Left renal cortex interstitium (tissue), 4 donors: ENCODE measurements at places on chromosomes 4 and X. TPM values are rescaled to one million over a fixed set of nuclear protein-coding genes. Genes with fewer than 3 reads are reported as not detected.

DNA sequence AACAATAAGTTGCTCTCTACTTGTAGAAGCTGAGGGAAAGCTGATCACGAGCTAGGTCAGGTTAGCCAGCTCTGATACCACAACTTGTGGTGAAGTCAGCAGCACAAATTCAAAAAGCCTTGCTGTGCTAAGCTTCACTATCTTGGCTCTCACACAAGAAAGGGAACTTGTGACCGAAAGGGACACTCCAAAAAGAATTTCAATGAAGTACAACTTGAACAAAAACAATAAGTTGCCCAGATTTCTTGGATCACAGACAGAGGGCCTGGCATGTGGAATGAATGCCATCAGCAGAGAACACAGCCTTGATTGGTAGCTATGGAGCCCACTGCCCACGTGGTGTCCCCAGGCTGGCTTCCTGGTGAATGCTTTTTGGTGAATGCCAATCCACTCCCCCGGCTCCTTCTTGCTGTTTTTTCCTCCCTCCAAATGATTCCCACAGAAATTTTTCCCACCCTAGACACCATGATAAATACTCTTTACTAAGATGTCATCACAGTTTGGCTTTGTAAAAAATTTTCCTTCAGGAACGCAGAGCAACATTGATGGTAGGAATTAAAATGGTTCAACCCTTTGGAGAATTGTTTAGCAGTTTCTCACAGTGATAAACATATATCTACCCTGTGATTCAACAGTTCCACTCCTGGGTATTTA, 82.6 kb downstream of the ANXA3 start:
- no peak for DNase-seq

DNA sequence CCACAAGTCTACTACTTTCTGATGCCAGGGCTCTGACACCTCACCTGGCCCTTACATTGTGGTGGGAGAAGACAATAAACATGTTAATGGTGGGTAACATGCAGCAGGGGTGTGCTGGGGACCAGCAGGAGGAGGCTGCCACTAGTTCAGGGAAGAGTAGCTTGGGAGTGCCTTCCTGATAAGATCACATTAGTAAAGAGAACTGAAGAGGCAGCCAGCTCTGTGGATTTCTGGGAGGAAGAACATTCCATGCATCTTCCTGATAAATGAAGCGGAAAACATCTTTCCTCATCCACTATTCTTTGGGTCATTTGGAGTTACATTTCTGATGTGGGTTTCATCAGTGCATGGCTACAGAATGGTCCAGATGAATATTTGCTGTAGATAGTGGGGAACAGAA, 9.0 kb downstream of the RNF150 start:
- no peak for DNase-seq

DNA sequence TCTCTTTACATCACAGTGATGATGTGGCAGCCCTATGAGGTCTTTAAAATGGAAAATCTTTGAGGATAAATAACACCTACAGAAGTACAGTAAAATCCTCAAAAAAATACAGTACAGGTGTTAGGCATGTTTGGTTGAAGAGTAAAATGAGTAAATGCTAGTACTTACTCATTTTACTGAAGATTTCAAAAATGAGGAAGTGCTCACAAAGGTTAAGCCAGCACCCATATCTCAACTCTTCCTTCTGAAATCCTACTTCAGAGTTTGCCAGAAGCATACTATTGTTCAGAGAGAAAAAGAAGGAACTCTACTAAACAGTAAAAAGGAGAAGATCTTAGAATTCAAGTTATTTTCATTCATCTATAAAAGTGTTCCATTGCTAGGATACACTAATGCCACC, 130.9 kb downstream of the CBR4 start:
- no peak for DNase-seq

SERPINA7 gene
- polyA plus RNA-seq, result 0.14 TPM

NEUROG2 gene
- polyA plus RNA-seq, result not detected

GAGE13 gene
- not detected for polyA plus RNA-seq

GRCh38 chr4:110287130-110287529, 88.7 kb upstream of the ELOVL6 start:
- DNase-seq, result no peak

LRAT gene
- polyA plus RNA-seq, result 0.64 TPM

- no peak for DNase-seq
Observed at GRCh38 chr4:40003986-40004385, 26.3 kb upstream of the PDS5A start.

MAGED4B gene
- 75.9 TPM for polyA plus RNA-seq

H2BW1 gene
- polyA plus RNA-seq, result not detected

GRCh38 chrX:123361371-123361770, 177.3 kb downstream of the GRIA3 start:
- no peak for DNase-seq

ANOS1 gene
- 12.0 TPM for polyA plus RNA-seq

AKAP14 gene
- 0.34 TPM for polyA plus RNA-seq

GRCh38 chrX:15016051-15016450, 142.8 kb downstream of the MOSPD2 start:
- DNase-seq, result no peak

BCORL1 gene
- polyA plus RNA-seq, result 17.8 TPM

DNA sequence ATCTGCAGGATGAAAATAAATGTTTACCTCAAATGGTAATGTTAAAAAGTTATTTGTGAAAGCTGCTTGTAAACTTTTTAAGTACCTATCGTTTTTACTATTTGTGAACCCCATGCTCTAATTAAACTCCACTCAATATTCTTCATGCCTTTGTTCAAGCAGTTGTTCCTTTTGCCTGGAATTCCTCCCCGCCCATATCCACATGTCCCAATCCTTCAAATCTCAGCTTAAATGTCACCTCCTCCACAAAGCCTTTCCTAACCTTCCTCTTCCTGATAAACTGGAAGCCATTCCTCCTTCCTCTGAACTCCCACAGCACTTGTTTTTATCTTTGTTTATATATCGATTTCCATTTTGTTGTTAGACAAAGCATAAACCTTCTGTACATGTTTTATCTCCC, 2.4 kb downstream of the MORC4 start:
- DNase-seq, result no peak

CXCL3 gene
- 0.22 TPM for polyA plus RNA-seq

DNA sequence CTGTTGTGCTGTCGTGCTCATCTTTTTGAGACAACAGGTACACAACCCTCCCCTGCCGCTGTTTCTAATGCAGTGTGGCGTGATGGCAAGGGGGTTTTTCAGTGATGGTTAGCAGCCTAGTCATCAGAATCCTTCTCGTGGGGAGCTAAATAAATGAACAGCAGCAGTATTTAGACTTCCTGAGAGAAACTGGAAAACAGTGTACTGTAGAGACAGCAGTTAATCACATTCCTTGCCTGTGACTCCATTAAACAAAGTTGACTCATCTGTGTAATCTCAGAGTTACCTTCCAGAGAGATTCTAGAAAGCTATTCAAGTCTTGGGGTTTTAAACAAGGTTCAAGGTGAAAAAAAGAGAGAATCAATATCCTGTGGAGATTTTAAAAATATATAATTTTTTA, 1753.2 kb upstream of the PCDH7 start:
- DNase-seq, result no peak

DNA sequence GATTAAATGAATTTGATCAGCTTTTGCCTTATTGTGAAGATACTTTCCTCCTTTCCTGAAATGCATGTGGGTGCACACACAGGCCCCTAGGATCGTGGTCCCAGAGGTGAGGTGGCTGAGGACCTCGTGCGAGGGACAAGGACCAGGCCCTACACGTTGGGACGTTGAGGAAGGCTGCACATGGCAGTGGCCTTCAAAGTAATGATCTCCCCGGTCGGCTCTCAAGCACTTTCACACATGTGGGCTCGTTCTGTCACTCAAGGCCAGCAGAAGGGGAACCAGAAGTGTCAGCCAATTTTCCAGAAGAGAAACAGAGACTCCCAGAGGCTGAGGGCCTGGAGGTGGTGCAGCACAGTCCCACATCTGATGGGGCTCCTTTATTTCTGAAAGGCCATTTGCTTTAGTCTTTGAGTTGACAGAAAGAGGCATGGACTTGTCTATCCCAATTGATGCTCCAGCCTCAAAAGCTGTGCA, 196.8 kb downstream of the AFAP1 start:
- no peak for DNase-seq

BTK gene
- polyA plus RNA-seq, result 2.8 TPM

DNA sequence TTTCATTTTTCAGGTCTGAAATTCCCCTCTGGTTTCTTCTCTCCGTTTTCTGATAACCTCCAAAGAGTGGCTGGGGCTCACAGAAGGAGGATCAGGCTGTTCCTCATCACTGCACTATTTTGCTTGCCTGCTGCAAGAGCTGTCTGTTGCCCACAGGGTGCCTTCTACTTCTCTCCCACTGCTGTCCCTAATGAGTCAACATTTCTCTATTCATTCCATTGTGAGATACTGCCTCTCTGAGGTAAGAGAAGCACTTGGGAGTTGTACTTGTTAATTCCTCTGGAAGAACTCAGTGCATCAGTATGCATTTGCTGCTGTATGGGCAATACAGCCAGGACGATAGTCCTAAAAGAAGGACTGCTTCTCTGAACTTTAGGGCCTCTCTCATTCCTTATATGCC, 34.8 kb downstream of the CT47B1 start:
- DNase-seq, result no peak

DMRTC1 gene
- 0.96 TPM for polyA plus RNA-seq

TMPRSS11A gene
- 0.05 TPM for polyA plus RNA-seq

AADAT gene
- polyA plus RNA-seq, result 20.6 TPM

DNA sequence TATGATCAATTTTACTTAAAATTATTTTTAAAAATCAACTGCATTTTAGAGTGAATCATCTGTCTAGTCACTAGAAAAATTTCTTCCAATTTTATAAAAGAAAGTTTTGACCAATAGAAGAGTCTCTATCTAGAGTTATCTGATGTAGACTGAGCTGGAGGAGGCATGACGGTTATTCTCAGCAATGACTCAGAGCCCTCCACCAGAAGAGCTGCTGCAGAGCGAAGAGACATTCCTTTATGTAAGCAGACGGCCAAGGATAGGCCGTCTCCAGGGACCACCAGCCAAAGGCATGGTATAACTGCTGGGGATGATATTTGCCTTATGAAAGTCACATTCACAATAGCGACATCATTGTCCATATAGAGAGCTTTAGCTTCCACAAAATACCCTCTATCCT, 23.0 kb downstream of the LDB2 start:
- no peak for DNase-seq

GRCh38 chrX:18002791-18003190, 141.7 kb upstream of the RAI2 start:
- DNase-seq, result no peak

DNA sequence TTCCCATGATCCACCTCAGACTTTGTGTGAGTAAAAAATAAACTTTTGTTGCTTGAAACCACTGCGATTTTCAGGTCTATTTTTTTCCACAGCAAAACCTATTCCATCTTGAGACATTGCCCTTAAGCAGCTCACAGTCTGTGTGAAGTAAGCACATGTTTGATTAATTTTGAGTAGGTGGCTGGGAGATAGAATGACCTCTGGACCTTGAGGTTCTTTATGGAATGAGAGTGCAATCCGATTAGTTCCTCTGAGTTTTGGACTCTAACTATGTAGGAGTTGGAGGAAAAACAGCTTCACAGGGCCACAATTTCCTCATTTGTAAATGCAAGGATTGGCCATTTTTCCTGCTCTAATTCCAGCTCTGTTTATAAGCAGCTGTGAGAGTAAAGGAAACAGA, 234.1 kb upstream of the IGFBP7 start:
- DNase-seq, result no peak

F11 gene
- 5.6 TPM for polyA plus RNA-seq
